Smooth muscle cell of trachea (primary cell): ENCODE measurements at places on chromosomes 3 and 15. TPM values are rescaled to one million over a fixed set of nuclear protein-coding genes. Genes with fewer than 3 reads are reported as not detected.

Gene CCDC54
- not detected in 2 replicates for total RNA-seq

Gene TMEM42
- total RNA-seq = 19.7 and 22.8 TPM in 2 replicates

Gene GOLGA6A
- not detected in 2 replicates for total RNA-seq

Gene CHSY1
- total RNA-seq = 39.0 and 43.2 TPM in 2 replicates

Gene ZNF385D
- 0.66 and 6.5 TPM in 2 replicates for total RNA-seq

Gene MB21D2
- total RNA-seq = 6.1 and 8.1 TPM in 2 replicates

Gene GP5
- total RNA-seq = 0.17 TPM in 1 of 2 replicates, not detected in the other

Gene DPPA2
- total RNA-seq = not detected in 2 replicates

Gene EIF4A2
- total RNA-seq = 717 and 813 TPM in 2 replicates

Gene FANCD2OS
- not detected in 2 replicates for total RNA-seq

Gene COL6A5
- total RNA-seq = not detected in 2 replicates

Gene TF
- 0.17 TPM in 1 of 2 replicates, not detected in the other for total RNA-seq

Gene GOLGA8G
- total RNA-seq = not detected in 2 replicates

Gene CD80
- 0.33 TPM in 1 of 2 replicates, not detected in the other for total RNA-seq

Gene GPR27
- under 0.01 TPM in 1 of 2 replicates, not detected in the other for total RNA-seq

Gene NMD3
- 97.9 and 106 TPM in 2 replicates for total RNA-seq

Gene LEKR1
- 0.50 and 5.1 TPM in 2 replicates for total RNA-seq

Gene OSBPL10
- total RNA-seq = 4.0 and 9.5 TPM in 2 replicates

Gene SI
- total RNA-seq = not detected in 2 replicates

Gene CASR
- not detected in 2 replicates for total RNA-seq

Gene GOLGA8N
- total RNA-seq = 5.2 and 13.7 TPM in 2 replicates

Gene KCNMB3
- 0.50 and 1.0 TPM in 2 replicates for total RNA-seq

Gene VIPR1
- total RNA-seq = 0.29 TPM in 1 of 2 replicates, not detected in the other

Gene UROC1
- total RNA-seq = not detected in 2 replicates

Gene SEMA6D
- total RNA-seq = 6.6 and 11.5 TPM in 2 replicates

Gene ZNF860
- 0.17 and 1.0 TPM in 2 replicates for total RNA-seq

Gene IL16
- 2.0 and 6.1 TPM in 2 replicates for total RNA-seq

Gene MAGEL2
- 0.50 TPM in 1 of 2 replicates, not detected in the other for total RNA-seq

Gene C15orf62
- 0.15 TPM in 1 of 2 replicates, not detected in the other for total RNA-seq

Gene PRR20G
- not detected in 2 replicates for total RNA-seq

Gene HES1
- total RNA-seq = 0.44 and 2.0 TPM in 2 replicates

Gene AAGAB
- 59.5 and 67.5 TPM in 2 replicates for total RNA-seq

Gene FBXO40
- total RNA-seq = under 0.01 TPM in 1 of 2 replicates, not detected in the other

Gene ANKUB1
- not detected in 2 replicates for total RNA-seq

Gene PLEKHO2
- total RNA-seq = 56.1 and 107 TPM in 2 replicates

Gene MYZAP
- total RNA-seq = under 0.01 TPM in 1 of 2 replicates, not detected in the other

Gene GPR171
- not detected in 2 replicates for total RNA-seq

Gene ACAD9
- total RNA-seq = 45.8 and 59.5 TPM in 2 replicates

Gene DUOX2
- 0.17 TPM in 1 of 2 replicates, not detected in the other for total RNA-seq

Gene TNNC1
- total RNA-seq = 0.66 TPM in 1 of 2 replicates, not detected in the other

Gene ELL3
- total RNA-seq = 3.3 and 7.4 TPM in 2 replicates

Gene GOLGA8M
- total RNA-seq = 0.73 and 1.2 TPM in 2 replicates

Gene PROS1
- total RNA-seq = 22.5 and 25.2 TPM in 2 replicates

Gene ERC2
- under 0.01 and 0.44 TPM in 2 replicates for total RNA-seq
